Activated CD8-positive, alpha-beta memory T cell treated with anti-CD3 and anti-CD28 coated beads for 1 hour (primary cell): ENCODE measurements at places on chromosomes 12 and 14.
A peak's percentile ranks its signal among the peaks of the same experiment; 100 is the strongest.

GRCh38 chr14:104095426-104096310, 10.2 kb downstream of the ASPG start:
- DNase-seq: no peak

DNA sequence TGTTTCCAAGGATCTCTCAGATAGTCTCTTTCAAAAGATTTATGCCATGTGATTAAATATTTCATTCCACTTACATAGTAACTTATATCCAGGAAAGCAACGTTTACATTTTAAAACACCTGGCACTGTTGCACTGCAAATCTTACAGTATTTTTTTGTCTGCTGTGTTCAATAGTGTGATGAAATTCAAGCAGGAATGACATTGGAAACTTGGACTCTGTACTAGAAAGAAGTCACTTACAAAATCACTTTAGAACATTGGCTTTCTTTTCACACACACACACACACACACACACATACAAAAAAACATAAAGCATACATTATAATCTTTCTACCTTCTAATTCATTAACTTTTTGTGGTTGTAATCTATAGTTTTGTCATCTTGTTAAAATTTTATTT, 66.2 kb upstream of the USP15 start:
- no peak for DNase-seq

- no peak for DNase-seq
These were observed 7.3 kb upstream of the MGP start for GRCh38 chr12:14892726-14893505.

DNA sequence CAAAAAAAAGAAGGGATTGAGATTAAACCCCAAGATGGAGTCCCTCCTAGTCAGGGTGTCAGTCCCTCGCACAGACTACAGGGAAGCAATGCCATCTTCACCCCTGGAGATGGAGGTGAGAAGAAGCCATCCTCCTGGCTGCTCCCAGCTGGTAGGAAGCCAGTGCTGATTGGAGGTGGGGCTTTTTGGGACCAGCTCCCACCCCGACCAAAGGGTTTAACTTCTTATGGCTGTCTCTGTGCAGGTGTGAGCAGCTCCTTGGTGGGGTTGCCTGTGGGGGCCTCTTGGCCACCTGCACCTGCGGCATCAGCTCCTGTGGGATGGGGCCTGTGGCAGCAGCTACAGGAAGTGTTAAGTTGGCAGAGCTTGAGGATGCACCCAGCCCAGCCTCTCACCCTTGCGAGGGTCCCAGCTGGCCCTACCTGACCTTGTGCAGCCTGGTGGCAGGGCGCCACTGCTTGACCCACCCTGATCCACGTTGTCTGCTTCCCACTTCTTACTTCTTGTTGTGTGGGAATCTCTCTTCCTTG, 3.8 kb upstream of the KRT86 start:
- DNase-seq: no peak

DNA sequence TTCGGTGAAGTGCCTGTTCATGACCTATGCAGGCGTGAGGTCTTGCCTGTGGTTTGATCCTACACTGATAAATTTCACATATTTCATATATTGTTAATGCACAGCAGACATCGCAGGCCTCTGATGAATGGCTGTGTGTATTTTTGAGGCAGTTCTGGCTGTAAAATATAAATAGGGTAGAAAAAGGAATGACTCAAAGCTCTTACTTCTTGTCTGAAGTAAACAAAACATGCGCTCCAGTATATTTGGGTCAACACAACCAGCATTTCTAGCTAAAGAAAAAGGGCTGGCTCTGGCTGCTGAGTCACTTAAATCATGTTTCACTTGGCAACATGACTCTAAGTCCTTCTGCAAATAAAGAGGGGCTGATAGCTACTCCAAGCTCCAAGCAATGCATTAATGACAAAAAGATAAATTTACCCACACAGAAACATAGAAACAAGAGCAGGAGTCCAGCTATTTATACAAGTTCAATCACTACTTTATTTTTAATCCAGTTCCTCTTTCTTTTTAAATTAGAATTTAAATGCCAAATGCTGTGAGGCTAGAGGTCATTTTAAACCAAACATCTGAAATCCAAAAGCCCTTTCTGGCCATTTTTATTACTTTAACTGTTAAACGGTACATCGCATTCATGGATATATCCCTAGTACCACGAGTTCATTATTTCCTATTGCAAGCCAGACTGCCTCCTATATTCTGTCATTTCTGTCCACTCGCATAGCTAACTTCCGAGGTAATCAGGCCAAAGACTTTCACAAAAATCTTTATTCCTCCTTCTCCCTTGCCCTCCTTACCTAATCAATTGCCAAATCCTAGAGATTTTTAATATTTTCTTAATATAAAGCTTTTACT, 54.3 kb upstream of the TMCC3 start:
- DNase-seq: no peak

GRCh38 chr12:79978692-79979091, 43.8 kb upstream of the PPP1R12A start:
- no peak for DNase-seq

DNA sequence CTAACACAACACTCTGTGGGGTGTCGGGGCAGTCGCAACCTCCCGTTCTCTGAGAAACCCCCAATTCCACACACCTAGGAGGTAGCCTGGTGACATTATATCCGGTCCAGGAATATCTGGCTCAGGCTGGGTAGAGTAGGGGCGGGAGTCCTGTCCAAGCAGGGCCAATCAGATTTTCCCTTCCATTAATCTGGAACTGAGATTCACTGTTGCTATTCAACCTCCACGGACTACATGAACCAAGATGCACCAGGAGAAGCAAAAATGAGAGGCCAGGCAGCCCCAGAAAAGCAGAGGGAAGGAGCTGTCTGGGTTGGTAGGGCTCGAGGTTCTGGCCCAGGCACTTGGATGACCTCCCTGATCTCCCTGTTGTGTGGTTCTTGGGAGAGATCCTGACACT, 51.0 kb downstream of the NINJ2 start:
- no peak for DNase-seq

DNA sequence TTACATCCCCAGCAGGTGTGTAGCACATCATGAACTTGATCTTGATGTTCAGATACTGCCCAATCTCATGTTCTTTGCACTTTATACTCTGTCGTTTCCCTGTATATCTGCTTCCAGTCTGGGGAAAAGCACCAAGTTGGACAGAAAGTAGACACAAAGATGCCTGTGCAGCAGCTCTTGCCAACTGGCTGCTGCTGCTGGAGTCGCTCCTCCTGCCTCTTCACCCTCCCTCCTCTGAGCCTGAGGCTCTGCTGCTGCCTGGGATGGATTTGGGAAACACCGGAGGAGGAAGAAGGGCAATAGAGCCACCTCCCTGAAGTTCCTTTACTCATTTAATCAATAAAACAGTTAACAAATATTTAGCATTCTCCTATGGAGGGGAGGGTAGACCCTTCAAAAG, 32.4 kb downstream of the ADCK1 start:
- no peak for DNase-seq

- DNase-seq: no peak
These were observed 323.0 kb downstream of the FLRT2 start for GRCh38 chr14:85852906-85853305.

- DNase-seq: no peak
These were observed 39.7 kb downstream of the LRIG3 start for GRCh38 chr12:58880639-58881038.

DNA sequence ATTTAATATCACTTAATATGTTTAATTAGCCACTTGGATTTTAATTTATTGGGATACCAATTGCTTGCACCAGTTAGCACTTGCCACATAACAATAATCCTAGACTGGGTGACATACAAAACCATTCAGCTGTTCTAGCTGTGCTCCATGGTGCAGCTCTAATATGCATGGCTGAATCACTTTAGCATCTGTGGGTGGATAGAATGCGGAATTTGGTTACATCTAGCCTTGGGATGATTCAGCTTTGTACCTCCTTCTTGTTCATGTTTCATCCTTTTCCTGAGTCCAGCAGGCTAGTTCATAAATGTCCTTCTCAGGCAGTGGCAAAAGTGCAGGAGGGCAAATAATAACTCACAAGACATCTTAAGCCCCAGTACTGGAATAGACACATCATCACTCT, 1263.0 kb downstream of the LRFN5 start:
- no peak for DNase-seq

- DNase-seq: peak; percentile 31
These were observed 14.7 kb upstream of the TEAD4 start for GRCh38 chr12:2944401-2945047.

DNA sequence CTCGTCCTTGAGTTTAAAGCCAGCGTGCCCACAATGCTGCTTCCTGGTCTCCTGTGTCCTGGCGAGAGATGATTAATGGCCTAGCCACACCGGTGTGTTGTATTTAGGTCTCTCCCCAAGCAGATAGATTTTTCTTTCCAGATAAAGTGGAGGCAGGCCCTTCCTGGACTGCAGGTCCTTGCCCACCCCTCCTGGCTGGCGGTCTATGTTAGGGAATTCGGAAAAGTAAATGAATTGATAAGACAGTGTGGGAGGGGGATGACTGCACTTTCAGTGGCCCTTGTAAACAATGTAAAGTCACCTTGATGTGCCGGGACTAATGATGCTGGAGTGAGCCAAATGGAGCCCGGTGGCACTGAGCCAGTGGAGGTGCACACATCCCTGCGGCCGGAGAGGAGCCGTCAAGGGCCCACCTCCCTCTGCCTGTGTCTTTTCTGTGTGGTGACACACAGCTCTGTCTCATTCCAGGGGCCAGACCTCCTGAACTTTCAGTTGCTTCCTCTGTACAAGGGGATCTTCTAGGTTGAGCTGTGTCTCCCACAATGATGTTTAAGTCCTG, 70.6 kb upstream of the ESRRB start:
- no peak for DNase-seq

- DNase-seq: no peak
These were observed 575 bp downstream of the NAA30 start for GRCh38 chr14:57390806-57391516.

DNA sequence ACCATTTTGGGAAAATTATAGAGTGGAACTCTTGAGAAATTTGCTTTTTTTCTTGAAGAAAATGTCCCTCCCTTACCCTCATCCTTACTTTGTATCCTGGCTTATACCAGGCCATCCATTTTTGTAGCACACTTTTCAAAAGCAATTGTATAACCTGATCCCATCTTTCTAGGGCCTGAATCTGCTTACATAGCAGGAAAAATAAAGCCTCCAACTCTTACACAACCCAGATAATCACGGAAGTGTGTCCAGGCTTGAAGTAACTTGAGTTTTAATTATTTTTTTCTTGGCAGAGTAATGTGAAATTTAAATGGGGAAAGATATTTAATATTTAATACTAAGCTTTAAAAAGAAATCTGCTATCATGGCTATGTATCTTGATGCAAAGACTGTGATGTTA, 23.0 kb downstream of the SERPINA3 start:
- no peak for DNase-seq

DNA sequence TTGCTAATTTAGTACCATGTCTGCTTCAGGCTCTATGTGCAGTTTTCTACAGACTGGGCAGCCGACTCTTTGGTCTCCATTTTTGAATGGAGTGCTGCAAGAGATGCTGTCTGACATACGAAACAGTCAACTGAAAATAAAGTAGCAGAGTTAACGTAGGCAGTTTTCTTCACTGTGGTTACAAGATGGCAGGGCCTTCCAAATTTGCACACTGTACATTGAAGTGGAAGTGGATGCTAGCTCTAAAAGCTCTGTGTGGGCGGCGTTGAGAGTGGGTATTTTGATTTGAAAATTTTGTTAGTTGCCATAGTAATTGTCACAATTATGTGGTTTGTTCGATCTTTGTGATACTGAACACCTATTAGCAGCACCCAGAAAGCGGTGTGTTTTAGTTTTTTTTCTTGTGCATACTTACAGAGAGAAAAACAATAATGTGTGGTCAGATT, 154.9 kb upstream of the ATP2B1 start:
- DNase-seq: peak; percentile 19

DNA sequence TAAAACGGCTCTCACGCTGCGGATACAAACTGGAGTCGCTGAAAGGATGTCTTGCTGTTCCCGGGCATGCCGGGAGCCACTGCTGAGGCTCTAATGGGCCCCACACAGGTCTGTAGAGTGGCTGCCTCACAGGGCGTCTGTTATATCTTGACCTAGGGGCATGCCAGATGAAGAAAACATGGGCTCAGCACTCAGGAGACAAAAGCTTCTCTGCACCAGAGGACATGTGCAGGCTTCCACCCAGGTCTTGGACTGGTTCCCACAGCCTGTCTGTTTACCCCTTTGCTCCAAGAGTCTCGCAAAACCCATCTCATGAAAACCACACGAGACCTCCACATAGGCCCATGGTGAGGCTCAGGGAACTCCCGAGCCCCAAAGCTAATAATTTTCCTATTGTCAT, 134.2 kb downstream of the RPS29 start:
- DNase-seq: no peak

DNA sequence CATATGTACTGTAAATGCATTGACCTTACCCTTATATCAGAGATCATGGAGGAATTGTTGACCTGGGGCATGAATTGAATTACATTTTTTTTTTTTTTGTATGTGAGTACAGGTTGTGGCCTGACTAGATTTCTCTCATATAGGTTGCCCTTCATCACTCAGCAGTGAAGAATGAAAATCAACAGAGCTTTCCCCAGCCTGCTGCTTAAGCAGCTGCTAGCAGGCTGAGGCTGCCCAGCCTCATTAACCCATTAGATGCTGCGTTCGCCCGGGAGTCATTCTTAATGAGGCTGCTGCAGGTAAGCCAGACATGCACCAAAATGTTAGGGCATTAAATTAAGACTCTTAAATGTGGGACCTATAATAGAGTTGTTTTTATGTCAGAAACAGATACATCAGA, 236.0 kb downstream of the ETNK1 start:
- no peak for DNase-seq

DNA sequence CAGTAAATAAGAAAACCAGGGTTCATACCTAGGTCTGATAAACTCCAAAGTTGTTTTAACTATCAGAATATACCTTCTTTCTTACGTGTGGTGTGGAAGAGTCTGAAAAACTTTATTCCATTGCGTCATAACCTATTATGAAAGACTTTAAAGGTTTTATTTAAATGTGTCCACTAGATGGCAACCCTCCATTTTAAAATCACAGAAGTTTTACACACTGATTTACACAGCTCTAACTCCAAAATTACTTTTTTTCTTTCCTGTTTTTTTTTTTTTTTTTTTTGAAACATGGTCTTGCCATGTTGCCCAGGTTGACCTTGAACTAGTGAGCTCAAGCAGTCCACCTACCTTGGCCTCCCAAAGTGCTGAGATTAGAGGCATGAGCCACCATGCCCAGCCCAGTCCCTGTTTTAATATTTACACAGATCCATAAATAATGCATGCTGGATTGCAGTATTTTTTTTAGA, 17.3 kb upstream of the TMPRSS12 start:
- DNase-seq: no peak

DNA sequence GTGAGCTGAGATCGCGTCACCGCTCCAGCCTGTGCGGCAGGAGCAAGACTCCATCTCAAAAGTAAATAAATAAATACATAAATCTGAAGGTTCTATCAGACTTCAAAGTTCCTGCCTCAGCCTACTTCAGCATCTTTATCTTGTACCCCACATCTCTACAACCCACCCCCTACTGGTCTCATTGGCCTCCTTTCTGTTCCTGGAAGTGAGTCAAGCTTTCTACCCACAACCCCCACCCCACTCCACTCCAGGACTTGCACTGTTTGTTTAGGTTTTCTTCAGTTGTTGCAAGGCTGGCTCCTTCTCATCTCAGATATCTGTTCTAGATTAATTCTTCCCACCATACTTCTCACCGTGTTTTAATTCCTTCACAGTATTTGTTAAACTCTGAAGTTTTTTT, 714 bp upstream of the PSMC6 start:
- no peak for DNase-seq

GRCh38 chr14:52918486-52918885, 32.4 kb downstream of the FERMT2 start:
- no peak for DNase-seq
